ENCODE measurements at places on chromosomes 11 and 22. TPM values are rescaled to one million over a fixed set of nuclear protein-coding genes. Genes with fewer than 3 reads are reported as not detected.

DNA sequence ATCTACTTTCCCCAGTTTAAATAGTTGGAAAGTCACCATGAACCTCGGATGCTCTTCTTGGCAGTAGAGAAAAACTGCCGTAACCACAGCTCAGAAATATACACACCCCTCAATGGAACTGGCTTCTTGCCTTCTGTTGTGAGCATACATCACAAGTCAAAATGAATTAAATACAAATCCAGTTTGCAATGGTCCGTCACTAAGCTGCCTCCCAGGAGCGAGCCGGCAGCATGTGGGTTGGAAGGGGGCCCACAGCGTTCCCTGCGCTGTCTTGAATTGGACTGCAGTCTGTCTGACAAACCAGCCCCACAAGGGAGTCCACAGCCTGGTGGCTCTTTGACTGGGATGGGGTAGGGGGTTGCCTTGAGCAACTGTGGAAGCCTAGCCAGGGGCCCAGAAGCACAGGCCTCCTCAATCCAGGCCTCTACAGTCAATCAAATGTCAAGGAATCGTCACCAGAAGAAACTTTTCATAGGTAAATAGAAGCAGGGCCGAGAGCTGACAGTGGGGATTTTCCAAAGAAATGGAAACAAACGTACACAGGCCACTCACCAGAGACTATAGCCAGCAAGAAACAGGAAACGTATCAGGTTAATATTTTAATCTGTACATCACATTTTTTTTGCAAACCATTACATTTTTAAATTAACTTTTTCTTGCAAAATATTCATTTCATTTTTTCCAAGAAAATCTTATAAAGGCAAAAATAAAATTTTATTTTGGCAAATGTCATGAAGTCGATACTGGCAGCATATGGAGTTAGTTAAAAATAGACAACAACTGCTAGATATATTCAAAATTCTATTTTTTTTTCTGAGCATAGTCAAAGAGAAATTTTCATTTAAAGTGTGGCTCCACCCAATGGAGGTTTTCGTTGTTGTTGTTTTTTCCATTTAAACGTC is 38.5 kb downstream of the C11orf58 start:
- DNase-seq: peak; percentile 63

Gene OR52N4
- 0.85 TPM for total RNA-seq

GRCh38 chr11:67371189-67371910 is 2.0 kb downstream of the CLCF1 start:
- no peak for DNase-seq

DNA sequence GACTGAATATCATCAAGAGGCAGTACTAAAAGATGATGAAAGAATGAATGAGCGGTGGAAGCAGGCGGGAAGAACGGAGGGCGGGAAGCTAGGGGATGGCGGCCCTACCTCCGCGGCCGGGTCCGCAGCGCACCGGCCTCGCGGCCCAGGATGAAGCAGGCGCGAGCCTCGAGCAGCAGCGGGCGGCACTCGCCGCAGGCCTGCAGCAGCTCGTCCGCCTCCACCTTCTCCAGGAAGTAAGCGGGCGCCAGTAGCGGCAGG is 3.4 kb downstream of the KLHL35 start:
- DNase-seq: no peak

- no peak for DNase-seq
Observed at GRCh38 chr22:39068033-39068785, 8.9 kb upstream of the APOBEC3G start.

- DNase-seq: peak; percentile 48
Observed at GRCh38 chr22:45210577-45210976, 30.1 kb downstream of the KIAA0930 start.

Gene MYO18B
- total RNA-seq: not detected

DNA sequence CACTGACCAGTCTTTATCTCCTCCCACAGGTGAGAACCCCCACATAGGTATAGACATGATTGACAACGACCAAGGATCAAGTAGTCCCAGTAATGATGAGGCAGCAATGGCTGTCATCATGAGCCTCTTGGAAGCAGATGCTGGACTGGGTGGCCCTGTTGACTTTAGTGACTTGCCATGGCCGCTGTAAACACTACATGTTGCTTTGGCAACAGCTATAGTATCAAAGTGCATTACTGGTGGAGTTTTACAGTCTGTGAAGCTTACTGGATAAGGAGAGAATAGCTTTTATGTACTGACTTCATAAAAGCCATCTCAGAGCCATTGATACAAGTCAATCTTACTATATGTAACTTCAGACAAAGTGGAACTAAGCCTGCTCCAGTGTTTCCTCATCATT is 76.5 kb downstream of the BTBD10 start:
- no peak for DNase-seq

DNA sequence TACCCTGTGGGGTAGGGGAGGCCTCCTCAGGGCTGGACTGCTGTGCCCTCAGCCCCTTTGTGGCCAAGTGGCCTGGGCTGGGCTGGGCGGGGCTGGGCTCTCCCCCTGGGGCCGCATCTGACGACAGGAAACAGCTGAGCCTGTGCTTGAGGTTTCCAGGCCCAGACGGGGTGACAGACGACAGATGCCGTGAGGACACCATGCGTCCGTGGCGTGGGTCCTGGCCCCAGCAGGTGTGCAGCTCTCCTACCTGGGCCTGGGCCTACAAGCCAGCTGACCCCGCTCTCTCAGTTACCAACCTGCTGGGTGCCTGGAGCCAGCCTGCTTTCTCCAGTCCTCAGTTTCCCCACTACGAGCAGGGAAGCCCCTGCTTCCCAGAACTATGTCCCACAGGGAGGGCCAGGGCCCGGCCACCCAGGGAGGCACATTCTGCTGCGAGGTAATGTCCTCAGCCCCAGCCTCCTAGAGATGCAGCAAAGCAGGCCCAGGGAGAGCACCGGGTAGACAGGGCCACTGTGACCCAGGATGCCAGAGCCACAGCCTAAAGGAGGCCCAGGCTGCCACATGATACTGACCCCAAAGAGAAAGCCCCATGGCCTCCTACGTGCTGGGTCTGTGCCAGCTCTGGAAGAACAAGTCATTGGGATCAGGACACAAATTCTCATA is 181.3 kb downstream of the IGLL1 start:
- no peak for DNase-seq

- DNase-seq: peak; percentile 87
Observed at GRCh38 chr11:112655371-112655770, 305.8 kb upstream of the NCAM1 start.

Gene ZNF215
- total RNA-seq: 0.80 TPM

- DNase-seq: no peak
Observed at GRCh38 chr11:8285796-8286195, 22.1 kb upstream of the LMO1 start.

DNA sequence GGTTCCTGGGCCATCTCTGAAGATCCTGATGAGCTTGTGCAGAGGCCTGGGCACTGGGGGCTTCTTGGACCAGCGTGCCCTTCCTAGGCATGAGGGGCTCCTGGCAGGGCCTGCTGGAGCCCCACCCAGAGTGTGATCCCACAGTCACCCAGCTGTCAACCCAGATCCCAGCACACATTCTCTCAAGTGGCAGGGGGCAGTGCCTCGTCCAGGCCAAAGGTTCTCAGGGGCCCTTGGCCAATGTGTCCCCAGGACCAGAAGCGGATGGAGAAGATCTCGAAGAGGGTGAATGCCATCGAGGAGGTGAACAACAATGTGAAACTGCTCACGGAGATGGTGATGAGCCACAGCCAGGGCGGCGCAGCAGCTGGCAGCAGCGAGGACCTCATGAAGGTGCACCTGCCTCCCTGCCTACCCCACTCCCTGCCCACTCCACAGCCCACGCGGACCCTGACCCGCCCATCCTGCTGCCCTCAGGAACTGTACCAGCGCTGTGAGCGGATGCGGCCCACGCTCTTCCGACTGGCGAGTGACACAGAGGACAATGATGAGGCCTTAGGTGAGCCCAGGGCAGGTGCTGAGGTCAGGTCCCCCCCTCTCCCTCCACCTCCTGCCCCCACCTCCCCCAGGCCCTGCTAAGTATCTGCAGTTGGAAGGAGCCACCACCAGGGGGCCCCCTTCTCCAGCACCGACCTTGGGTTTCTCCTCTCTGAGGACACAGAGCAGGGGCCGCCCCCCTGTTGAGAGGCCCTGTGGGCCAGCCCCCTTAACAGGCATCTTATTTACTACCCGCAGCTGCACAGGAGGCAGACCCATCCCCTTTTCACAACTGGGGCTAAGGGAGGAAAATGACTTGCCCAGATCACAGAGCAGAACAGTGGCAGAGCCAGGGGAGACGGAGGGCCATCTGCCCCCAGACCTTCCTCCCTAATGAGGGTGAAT is 14.7 kb downstream of the GGA1 start:
- DNase-seq: no peak

GRCh38 chr22:49124608-49125007 is 703.1 kb downstream of the BRD1 start:
- no peak for DNase-seq

- DNase-seq: no peak
Observed at GRCh38 chr11:103649401-103649895, 387.0 kb upstream of the DDI1 start.

GRCh38 chr11:130947889-130948288 is 31.6 kb upstream of the SNX19 start:
- DNase-seq: no peak

Gene ASPHD2
- 1.2 TPM for total RNA-seq

Gene SLC22A6
- not detected for total RNA-seq

DNA sequence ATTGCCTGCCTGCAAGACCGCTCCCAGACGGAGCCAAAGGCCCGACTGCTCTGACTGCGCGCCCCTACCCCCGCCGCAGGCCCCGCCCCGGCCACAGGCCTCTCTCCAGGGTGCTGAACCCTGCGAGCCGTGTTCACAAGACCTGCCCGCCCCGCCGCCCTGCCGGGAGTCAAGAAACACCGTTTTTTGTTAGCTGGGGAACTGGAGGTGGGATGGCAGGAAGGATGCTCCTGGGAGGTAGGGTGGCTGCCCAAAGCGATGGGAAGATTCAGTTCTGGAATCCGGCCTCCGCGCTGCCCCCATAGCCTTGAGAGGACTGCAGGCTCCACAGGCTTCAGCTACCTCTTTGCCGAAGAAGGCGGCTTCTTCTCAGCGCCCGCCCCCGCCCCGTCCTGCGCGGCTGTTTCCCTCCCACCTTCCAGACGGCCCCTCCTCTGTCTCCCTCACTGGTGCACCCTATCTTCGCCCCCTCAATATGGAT is 2.7 kb upstream of the PDE2A start:
- peak; percentile 77 for DNase-seq

Gene SMC1B
- total RNA-seq: not detected

GRCh38 chr11:121839781-121840180 is 276.2 kb downstream of the BLID start:
- DNase-seq: no peak

Gene OR2AT4
- total RNA-seq: 2.0 TPM

DNA sequence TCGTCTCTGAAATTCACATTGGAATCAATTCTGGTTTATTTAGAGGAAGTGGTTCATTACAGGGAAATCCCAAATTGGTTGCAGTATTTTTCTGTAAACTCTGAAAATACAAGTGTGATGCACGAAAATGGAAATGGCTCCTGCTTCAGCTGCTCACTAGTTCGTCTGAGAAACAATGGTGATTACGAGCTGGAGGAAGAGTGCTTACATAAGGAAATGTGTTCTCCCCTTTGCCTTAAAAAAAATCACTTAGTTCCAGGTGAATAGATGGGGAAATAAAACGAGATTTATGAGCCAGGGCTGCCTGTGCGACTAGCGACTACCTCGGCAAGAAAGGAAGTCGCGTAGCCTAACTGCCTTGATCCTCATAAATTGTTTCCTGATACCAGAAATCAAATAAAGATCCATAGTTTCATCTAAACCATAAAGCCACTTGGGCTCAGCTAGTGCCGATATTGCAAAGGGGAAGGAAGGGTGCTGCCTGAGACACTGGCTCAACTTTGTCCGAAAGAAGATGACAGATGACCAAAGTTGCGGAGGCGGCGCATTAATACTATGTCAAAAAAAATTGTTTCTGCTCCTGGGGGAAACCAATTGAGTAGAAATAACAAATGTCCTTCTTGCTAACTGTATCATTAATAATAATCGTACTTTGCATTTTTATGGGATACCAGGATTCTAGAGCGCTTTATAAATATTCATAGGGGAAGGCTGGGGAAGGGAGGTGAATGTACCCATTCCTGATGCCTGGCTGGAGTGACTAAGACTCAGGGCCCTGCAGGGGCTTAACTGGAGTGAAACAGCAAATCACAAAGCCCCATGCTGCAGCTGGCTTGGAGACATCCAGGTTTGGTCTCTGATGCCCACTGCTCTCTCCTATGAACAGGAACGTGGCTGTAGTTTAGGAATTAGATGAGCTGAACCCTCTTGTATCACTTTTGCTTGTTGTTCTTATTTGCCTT is 185.7 kb downstream of the BLID start:
- DNase-seq: no peak

Gene KRTAP5-7
- 0.58 TPM for total RNA-seq
